ENCODE measurements at places on chromosomes 5 and 9.

GRCh38 chr9:123637945-123638634 is 282.1 kb downstream of the CRB2 start:
- DNase-seq, result no peak

DNA sequence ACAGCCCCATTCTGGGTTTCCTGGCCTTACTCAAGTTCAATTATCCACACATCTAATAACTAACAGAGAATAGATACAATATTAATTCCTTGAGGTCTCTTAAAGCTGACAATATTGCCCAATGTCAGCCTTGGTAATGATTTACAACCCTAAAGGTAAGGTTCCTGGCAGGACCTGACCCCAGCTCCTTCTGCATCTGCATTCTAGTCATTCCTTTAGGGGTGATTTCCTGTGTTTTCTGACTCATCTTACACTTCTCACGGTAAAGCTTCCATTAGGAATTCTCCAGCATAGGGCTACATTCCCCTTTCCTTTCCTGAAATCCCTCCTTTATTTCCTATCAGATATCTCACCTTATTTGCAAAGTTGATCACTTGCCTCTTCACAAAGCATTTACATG is 9.3 kb downstream of the HAVCR1 start:
- DNase-seq, result no peak

GRCh38 chr5:127373858-127374491 is 83.4 kb downstream of the MEGF10 start:
- no peak for DNase-seq

DNA sequence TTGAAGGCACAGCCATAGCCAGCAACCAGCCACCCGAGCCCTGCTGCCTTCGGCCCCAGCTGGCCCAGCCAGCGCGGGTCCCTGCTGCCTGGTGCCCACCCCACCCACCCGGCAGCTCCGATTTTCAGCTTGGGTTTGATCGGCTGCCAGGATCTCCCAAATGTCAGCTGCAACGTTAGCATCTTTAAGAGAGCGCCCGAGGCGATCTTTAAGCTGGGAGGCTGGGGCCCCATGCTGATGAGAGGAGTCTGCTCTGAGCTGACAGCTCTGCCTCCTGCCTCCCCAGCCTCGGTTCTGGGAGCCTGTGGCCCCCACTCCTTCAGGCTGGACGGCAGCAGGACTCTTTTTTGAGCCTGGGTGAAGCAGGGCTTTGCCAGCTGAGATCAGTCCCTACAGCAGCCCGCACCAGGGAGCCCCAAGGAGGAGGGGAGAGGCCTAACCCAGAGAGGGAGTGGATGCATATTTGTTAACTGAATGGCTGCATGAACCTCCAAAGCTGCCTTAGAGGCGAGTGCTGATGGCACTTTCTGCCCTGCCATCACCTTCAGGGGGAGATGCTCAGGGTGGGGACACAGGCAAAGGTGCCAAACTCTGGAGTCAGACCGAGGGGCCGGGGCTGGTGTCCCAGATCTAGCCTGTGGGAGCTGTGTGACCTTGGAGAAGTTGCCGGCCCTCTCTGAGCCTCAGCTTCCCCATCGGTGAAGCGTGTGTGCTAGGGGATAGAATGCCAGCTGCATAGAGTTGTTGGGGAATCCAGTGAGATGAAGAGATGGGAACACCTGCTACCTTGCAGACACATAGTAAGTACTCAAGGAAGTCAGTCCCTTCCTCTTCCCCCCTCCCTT is 165.5 kb downstream of the C9orf50 start:
- no peak for DNase-seq

GRCh38 chr9:16551692-16552091 is 318.8 kb downstream of the BNC2 start:
- DNase-seq, result no peak

DNA sequence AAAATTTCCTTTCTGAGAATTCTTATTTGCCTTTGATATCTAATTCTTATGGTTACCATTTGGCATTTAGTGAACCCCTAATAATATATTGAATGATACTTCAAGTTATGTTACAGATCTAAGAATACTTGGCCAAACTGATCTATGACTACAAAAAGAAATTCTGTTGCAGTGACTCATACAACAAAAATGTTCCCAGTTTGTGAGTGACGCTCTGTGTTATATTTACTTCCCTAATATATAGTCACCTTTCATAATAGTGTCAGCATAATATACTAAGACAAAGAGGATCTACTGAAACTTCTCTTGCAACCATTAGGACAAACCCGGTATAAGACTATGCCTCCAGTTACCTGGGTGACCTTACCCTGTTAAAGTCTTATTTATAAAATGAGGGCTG is 216.9 kb upstream of the TLX3 start:
- no peak for DNase-seq

DNA sequence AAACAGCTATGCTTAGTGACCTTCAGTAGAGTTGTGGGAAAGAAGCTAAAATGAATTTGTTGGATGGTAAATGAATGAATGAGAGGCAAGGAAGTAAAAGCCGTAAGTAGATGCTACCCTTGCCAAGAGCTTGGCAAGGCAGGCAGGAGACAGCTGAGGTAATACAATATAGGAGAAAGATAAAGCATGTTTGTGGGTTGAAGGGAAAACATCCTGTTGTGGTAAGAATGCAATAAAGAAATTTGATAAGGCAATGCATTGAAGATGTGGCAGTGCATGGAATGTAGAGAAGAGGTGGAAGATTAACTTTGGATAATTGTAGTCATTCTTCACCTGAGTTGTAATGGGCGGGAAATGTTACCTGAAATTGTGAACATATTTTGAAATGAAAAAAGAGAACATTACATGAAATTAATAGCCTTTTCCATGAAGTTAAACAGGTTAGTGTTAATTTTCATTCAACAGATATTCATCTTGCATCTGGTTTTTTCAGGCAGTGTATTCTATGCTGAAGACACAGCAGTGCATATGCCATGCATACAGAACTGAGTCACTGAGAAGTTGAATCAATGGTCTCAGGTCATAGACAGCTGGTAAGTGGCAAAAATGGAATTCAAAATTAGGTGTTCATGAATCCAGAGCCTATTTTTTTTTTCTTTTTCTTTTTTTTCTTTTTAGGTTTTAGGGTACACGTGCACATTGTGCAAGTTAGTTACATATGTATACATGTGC is 43.4 kb upstream of the SPINK5 start:
- no peak for DNase-seq

DNA sequence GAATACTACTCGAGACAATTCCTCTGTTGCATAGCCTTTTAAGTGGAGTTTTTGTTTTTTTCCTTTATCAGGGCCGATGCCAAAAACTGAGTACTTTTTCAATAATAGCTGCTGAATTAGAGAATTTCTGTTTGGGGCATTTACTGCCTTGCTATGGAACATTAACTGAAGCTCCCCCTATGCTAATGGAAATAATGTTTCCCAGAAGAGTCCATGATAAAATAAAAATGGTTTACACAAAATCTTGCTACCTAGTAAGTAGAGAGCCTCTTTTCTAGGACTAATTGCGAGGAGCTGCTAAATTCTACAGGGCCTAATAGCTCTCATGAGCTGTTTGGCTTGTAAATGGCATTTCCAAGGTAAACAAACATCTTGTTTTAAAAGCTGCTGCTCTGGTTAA is 128.2 kb upstream of the MYO10 start:
- no peak for DNase-seq

DNA sequence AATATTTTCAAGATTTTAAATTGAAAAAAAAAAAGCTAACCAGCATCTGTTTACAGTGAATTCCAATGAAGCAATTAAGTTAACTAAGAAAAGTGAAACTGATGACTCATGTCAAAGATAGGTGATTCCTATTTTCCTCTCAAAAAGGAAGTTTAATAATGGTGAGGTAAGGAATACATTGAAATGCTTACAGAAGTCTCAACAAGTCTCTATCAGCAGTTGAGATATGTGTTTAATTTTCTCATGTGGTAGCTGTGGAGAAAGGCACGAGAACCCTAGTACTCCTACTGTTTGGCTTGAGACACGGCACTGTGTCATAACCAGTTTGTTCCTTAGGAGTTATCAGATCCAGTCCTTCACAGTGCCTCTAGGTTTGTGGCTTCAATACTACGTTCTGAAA is 114.5 kb downstream of the SLC25A46 start:
- DNase-seq, result no peak

DNA sequence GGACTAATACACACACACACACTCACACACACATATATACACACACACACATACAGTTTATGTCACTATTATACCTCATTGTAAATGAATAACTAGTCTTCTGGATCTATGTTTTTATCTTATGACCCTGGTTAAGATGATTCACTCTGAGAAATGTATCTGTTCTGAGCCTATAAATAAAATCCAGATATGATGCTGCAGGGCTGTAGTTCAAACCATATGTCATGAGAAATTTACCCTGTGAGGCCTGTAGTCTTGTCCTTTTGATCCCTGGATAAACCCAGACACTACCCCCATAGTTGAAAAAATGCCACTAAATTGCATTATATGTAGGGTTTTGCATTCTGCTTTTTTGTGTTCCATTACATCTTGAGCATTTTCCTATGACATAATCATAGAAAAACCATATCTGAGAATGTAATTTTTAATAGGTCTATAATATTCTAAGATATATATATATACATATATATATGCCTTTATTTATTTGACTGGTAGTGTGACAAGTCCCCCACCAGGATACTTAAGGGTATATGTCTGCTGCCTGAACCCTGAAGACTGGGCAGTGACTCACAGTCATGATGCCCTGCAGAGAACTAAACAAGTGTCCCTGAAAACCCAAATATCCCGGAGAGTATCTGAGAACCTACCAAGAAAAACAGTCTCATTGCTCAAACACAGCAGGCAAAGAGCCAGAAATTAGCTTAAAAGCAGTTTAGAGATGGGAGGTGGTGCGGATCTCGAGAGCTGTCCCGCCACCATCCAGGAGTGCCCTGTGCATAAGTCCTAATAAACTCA is 18.4 kb upstream of the ALDOB start:
- DNase-seq, result no peak

DNA sequence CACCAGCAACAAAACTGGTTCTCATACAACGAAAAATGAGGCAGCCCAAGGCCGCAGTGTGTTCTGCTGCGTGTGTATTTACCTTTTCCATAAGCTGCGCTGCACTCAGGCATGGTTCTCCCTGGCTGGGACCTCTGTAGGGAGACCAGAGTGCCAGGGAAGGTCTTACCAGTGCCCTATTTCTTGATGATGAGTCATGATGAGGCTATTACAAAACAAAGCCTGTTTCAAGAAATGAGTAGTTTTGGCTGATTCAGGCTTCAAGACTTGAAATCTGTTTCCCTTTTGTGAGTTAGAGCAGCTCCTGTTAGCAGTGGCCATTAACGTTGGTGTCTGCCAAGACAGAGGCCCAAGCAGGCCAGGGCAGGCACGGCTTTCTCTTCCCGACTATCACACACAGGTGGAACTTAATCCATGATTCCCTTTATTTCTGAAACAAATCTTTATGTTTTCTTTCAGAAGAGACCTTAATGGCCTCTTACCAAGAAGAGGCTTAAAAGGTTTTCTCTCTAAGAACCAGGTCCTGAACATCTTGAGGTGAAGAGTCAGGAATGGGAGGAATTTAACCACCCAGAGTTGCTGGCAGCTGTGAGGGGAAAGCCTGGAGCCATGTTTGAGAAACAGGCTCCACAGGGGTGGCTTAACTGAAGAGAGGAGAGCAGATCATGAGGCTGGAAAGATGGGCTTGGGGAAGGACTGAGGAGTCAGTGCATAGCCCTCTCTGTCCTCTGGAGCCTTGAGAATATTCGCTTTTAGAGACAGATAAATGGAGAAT is 41.4 kb upstream of the TIFAB start:
- DNase-seq, result no peak

DNA sequence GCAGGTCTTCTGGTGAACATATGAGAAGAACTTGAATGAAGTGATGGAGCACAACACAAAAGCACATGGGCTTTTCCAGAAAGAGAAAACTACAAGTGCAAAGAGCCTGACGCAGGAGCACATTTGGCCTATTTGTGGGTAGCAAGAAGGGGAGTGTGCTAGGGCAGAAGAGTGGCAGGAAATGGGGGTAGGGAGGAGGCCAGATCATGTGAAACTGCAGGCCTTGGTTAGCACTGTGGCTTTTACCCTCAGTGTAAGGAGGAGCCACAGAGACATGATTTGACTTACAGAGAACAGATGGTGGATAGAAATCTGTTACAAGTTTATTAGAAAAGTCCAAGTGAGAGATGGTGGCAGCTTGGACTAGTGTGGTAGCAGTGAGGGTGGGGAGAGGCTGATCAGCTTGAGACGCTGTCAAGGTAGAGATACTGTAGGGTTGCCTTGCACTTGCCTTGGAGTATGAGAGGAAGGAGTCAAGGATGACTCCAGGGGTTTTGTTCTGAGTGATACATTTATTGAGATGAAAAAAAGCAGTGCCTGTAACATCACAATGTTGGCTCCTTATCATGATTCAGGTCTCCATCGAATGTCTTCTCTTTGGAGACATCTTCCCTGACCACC is 126.7 kb downstream of the PPP2R2B start:
- DNase-seq, result no peak

- DNase-seq, result no peak
Observed at GRCh38 chr5:140015706-140016105, 27.4 kb downstream of the NRG2 start.

Data from T-helper 1 cell (primary cell).